Left ventricle myocardium inferior (tissue), 1 donor: ENCODE measurements at places on chromosomes 3 and 15.

DNA sequence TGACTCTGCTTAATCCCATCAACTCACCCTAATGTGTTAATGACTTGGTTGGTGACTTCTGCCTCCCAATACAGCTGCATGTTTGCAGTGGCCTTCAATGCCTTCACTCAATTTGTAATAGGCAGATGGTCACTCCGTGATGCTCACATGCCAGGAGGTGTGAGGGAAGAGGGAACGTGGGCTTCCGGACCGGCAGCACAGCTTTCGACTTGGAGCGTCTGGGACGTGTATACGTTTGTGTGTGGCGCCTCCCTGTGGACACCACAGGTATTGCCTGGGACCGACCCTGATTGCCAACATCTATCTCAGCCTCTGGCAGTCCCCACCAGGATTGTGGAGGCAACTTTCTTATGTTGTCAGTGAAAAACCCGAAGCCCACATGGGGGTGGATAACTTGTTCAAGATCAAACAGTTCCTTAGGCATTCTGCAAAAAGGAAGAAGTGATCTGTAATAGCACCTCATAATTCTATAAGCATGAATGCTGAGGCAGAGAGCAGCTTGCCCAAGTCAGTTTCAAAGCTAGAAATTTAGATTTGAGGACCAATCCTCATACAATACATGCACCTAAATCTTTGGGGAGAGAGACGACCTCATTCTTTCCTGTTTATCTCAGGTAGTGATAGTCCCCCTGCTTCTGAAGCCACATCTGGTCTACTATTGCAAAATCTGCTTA, 16.9 kb downstream of the MRPL46 start:
- H3K27me3 ChIP-seq = peaks cover 14% of the 10 kb centered on the region
- H3K4me1 ChIP-seq = peaks cover 15% of the 10 kb centered on the region
- H3K27ac ChIP-seq = no peak overlapping the region
- H3K36me3 ChIP-seq = no peaks in the 10 kb centered on the region

GRCh38 chr15:40286794-40287193, 3.9 kb upstream of the ANKRD63 start:
- H3K36me3 ChIP-seq = no peaks in the 10 kb centered on the region
- peaks cover 67% of the 10 kb centered on the region for H3K4me1 ChIP-seq
- no peak for DNase-seq
- H3K27me3 ChIP-seq = peaks cover 38% of the 10 kb centered on the region
- H3K4me3 ChIP-seq = no peak overlapping the region

GRCh38 chr3:188439080-188439479, 285.1 kb downstream of the LPP start:
- H3K27ac ChIP-seq = peak overlapping the region; percentile 52
- DNase-seq = no peak
- peaks cover 5% of the 10 kb centered on the region for H3K36me3 ChIP-seq
- no peak overlapping the region for H3K4me3 ChIP-seq
- H3K4me1 ChIP-seq = peaks cover 25% of the 10 kb centered on the region
- H3K27me3 ChIP-seq = no peaks in the 10 kb centered on the region

GRCh38 chr3:146125951-146126350, 35.0 kb downstream of the PLOD2 start:
- peaks cover 15% of the 10 kb centered on the region for H3K36me3 ChIP-seq
- no peak overlapping the region for H3K4me3 ChIP-seq
- H3K27ac ChIP-seq = peak overlapping the region; percentile 60

- H3K4me1 ChIP-seq = peaks cover 89% of the 10 kb centered on the region
- H3K27ac ChIP-seq = peak overlapping the region; percentile 90
- no peaks in the 10 kb centered on the region for H3K36me3 ChIP-seq
- peak; percentile 64 for DNase-seq
- H3K27me3 ChIP-seq = no peaks in the 10 kb centered on the region
Observed at GRCh38 chr3:11600501-11601282, 43.0 kb downstream of the VGLL4 start.

DNA sequence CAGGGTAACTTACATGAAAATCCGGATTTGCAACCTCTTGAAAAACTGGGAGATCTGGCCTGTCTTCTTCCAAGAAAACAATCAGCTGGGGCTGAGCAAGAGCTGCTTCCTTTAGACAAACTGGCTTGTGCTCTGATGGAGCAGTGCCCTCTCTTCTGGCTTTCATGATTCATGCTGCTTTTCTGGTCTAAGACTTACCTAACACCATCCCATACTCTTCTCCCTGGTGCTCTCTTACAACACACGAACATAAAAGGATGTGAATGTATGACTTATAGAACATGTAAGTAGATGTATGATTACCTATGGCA, 9.9 kb downstream of the TJP1 start:
- H3K27ac ChIP-seq = no peak overlapping the region
- H3K27me3 ChIP-seq = no peaks in the 10 kb centered on the region
- no peak for DNase-seq
- no peak overlapping the region for H3K4me3 ChIP-seq
- H3K4me1 ChIP-seq = peaks cover 100% of the 10 kb centered on the region
- H3K36me3 ChIP-seq = no peaks in the 10 kb centered on the region

GRCh38 chr3:16789344-16790120, 95.2 kb upstream of the PLCL2 start:
- DNase-seq = no peak
- no peaks in the 10 kb centered on the region for H3K36me3 ChIP-seq
- H3K4me1 ChIP-seq = peaks cover 14% of the 10 kb centered on the region
- H3K27me3 ChIP-seq = no peaks in the 10 kb centered on the region

GRCh38 chr15:92647467-92648163, 8.0 kb downstream of the FAM174B start:
- no peaks in the 10 kb centered on the region for H3K27me3 ChIP-seq
- peaks cover 50% of the 10 kb centered on the region for H3K4me1 ChIP-seq
- no peaks in the 10 kb centered on the region for H3K36me3 ChIP-seq
- no peak overlapping the region for H3K4me3 ChIP-seq
- DNase-seq = no peak
- H3K27ac ChIP-seq = no peak overlapping the region

GRCh38 chr15:90513448-90513847, 16.3 kb upstream of the CRTC3 start:
- no peak overlapping the region for H3K27ac ChIP-seq
- H3K4me1 ChIP-seq = no peaks in the 10 kb centered on the region
- H3K27me3 ChIP-seq = no peaks in the 10 kb centered on the region

DNA sequence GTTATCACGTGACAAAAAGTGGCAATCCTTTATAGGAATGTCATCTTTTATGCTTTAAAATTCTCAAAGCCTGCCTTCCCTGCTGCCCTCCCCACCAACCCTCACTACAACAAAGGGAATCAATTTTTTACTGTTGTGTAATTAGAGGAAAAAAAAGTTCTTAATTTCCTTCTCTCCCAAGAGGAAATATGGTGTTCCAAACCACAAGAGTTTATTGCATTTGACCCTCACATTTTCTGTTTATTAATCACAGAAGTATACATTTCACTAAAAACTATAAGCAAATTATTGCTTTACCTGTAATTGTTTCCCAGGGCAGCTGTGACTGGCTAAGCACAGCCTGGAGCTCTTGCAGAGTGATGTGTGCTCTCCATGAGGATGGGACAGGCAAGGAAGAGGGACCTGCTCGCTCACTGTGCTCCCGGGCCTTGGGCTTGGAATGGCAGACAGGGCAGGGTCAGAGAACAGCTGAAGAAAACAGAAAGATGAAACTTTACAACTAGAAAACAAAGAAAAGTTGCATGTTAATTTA, 31.3 kb upstream of the ATP10A start:
- no peak for DNase-seq
- no peaks in the 10 kb centered on the region for H3K4me1 ChIP-seq
- H3K36me3 ChIP-seq = no peaks in the 10 kb centered on the region
